ENCODE measurements at places on chromosomes 1 and 21.

DNA sequence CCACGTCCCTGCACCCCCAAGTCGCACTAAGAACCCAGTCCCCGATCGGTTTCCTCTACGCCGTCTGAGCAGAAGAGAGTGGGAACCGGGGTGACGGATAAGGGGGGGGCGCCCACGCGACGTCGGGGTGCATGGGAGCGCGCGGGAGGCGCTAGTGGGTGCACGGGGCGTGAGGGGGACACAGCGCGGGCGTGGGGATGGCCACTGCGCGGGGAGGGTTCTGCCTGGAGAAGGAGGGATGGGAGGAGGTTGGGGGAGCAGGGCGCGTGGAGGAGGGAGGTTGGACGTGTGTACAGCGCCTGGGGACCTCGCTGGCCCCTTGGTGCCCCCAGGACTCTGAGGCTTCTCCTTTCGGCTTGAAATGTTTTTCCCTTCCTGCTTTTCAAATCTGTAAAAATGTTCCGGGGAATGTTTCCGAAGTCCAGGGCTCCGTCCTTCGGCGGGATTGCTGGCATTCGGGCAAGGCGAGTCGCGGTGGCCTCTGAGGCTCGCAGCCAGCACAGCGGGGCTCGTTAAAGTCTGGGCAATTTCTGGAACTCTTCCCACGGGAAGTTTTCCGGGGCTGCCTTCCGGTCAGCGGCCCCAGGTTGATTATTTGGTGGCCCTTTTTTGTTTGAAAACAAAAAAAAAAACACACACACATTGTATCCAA, 13.1 kb downstream of the RNF220 start:
- DNase-seq = no peak

DNA sequence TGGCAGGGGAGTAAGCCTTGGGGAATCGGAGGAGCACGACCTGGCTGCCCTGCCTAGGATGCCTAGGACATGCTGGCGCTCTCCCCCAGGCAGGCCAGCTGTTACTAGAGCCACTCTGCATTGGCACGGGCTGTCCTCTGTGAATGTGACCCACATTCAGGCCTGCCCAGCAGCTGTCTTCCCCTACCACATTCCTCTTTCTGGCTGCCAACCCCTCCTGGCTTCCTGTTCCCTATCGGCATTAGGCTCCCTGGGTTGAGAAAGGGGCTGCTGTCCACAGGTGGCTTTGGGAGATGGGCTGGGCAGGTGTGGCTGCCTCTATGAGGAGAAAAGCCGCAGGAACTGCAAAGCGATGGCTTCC, 2.3 kb upstream of the NFASC start:
- no peak for DNase-seq

GRCh38 chr1:2529784-2530512, at the start of gene HES5:
Gene HES5 (minus strand): TSS chr1:2530263. CDS start chr1:2530164, 99 bp downstream.
- DNase-seq = no peak

- no peak for DNase-seq
Observed at GRCh38 chr1:100290291-100290690, 24.3 kb downstream of the RTCA start.

GRCh38 chr1:157240495-157241184, 102.4 kb upstream of the ETV3 start:
- peak; percentile 87 for DNase-seq

GRCh38 chr1:20336105-20336605, 45.5 kb downstream of the VWA5B1 start:
- no peak for DNase-seq

Data from upper lobe of right lung (tissue), 1 donor.